Heart left ventricle (tissue), 16 donors: ENCODE measurements at places on chromosomes 2 and 18. TPM values are rescaled to one million over a fixed set of nuclear protein-coding genes. Genes with fewer than 3 reads are reported as not detected.

Gene TEX44
- not detected for total RNA-seq

Gene CDH2
- 468 TPM for total RNA-seq

Gene IL1RL2
- total RNA-seq: 0.30 TPM

Gene GTF2A1L
- total RNA-seq: not detected

Gene GAL3ST2
- total RNA-seq: not detected

Gene GPR35
- 2.7 TPM for total RNA-seq

Gene SNTG2
- 0.90 TPM for total RNA-seq

Gene CCDC148
- total RNA-seq: 0.75 TPM

Gene ZNF142
- total RNA-seq: 18.1 TPM

Gene LRP2
- 0.19 TPM for total RNA-seq

Gene KCNF1
- 0.33 TPM for total RNA-seq

Gene TMEM182
- total RNA-seq: 172 TPM
